ENCODE measurements at places on chromosomes 1 and 21.

DNA sequence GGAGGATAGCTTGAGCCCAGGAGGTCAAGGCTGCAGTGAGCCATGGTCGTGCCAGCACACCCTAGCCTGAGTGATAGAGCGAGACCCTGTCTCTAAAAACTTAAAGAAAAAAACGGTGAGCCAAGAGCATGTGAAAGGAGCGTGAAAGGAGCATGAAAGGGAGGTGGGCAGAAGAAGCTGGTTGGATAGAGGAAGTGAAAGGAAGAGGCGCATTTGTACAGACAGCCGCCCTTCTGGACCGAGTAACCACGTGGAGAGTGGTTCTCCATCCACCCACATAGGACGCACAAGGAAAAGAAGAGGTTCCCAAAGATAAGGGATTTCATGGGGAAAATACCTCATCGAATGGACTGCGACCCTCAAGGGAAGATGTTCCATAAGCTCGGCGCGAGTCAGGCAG lies 60.4 kb upstream of the IFNAR2 start:
- no peak for DNase-seq

DNA sequence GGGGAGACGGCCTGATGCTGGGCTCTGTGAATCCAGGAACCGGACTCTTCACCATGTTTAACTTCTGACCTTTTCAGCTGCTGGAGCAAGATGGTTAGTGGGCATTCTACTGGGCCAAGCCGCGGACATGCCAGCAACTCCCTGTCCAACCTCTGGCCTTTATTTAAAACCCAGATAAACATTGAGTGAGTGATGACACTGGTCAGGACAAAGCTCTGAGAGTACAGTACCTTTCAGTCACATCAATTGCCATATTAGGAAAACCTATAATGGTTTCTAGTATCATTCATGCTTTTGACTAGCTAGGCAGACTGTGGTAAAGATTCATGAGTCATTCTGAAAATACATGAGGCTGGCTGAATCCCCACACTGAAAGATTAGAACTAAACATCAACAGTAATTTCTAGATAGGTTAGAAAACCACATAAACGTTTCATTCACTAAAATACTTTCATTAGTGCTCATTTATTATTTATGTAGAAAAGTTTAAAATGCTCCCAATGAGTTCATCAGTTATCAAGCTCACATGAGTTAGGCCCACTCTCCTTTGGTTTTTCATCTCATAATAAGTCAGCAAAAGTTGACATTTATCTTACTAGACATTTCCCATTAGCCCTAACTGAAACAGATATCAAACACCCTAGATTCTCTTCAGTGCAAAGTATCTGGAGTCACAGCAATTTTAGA lies 7.1 kb upstream of the ACTA1 start:
- DNase-seq = no peak

GRCh38 chr1:236009191-236009590 lies 55.7 kb downstream of the NID1 start:
- no peak for DNase-seq

- no peak for DNase-seq
Measured at GRCh38 chr1:203100516-203100869, 14.7 kb upstream of the MYOG start.

DNA sequence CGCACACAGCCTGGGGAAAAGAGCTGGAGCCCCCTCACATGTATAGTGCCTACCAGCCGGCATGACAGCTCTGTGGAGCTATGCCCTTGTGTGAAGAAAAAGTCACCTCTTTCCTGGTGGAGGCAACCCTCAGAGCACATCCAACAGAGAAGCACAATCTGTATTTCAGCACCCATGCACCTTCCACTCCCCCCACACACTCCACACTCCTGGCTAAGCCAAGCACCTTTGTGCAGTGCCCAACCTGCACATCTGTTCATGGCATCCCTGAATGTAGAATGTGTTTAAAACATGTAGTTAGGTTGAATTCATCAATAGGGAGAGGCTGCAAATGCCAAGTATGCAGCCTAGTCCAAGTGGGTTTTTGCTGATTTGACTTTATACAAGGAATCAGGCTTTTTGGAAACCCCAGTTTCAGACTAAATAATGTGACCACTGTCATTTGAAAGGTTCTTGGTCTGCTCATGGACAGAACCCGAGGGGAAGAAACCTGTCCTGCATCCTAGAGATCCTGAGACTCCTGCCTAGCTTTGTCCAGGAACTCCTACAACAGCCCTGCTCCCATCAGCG lies 197.1 kb downstream of the TOMM20 start:
- DNase-seq = no peak

DNA sequence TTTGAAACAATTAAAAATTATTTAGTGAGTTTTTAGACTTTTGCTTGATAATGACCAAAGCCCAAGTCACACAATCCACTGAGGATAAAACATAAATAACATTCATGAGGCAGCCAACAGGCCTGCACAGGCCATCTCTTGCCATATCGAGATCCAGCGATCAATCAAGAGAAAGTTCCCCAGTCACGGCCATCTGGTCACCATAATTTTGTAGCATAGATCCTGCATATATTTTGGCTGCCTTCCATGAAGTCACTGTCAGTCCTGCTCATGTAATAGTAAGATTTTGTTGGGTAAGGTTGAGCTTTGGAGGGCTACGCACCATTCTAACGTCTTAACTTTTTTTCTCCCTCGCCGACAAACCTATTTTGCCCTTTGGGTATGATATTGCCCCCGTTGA lies 17.5 kb downstream of the KPNA6 start:
- DNase-seq = no peak

- no peak for DNase-seq
Measured at GRCh38 chr1:91952187-91952586, 3.0 kb downstream of the BRDT start.

DNA sequence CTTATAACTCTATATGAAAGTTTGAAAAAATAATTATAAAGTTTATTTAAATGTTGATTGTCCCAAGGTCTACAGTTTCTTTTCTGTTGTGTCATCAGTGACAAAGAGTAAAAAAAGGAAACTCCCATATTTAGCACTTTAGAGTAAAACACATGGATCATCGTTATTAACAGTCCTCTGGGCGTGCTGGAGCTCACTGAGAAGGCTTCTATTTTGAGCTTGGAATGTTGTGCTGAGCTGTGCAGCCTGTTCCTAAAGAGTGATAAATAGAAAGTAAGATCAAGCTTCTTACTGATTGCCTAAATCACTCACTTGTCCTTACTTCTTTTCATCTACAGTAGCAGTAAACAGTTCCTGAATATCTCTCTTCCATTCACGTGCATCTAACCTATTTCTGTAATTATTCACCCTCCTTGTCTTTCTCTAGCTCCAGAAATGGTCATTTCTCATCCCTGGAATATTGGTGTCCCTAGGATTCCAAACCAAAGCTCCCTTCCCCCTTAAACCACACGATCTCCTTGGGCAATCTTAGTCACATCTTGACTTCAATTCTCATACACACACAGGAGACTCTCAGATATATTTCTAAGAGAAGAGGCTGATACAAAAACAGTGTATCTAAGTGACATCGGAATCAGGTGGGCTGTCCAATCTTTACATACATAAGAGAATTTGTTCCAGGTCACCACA lies 11.9 kb downstream of the GBP5 start:
- DNase-seq = no peak

- DNase-seq = peak; percentile 24
Measured at GRCh38 chr1:26280333-26281042, 602 bp downstream of the SH3BGRL3 start.

- no peak for DNase-seq
Measured at GRCh38 chr1:217674028-217674729, 43.0 kb downstream of the SPATA17 start.

DNA sequence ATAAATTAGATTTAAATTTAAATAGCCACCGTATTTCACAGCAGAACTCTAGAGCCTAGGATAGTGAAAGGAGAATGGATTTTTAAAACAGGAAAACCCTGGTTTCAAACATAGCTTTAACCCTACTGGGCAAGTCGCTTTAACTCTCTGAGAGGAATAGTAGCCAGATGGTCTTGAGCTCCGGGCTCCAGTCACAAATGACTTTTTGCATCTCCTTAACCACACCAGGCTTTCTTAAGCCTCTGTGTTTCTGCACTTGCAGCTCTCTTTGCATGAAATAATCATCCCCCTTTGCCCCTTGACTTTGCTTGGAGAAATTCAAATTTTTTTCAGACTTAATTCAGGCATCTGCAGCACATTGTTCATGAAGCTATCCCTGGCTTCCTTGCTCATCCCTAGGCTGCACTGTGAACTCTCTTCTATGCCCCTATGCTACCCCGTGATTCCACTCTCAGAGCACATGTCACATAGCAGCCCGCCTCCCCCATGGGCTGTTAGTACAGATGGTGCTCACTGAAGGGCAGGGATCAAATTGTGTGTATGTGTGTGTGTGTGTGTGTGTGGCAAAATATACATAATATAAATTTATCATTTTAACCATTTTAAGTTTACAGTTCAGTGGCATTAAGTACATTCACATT lies 68.8 kb upstream of the DAB1 start:
- DNase-seq = no peak

- DNase-seq = no peak
Measured at GRCh38 chr1:179955287-179955680, 674 bp downstream of the CEP350 start.

GRCh38 chr21:30189773-30190172 lies 23.2 kb upstream of the CLDN17 start:
- no peak for DNase-seq

GRCh38 chr1:206608108-206608698 lies 4.1 kb downstream of the EIF2D start:
- DNase-seq = no peak

DNA sequence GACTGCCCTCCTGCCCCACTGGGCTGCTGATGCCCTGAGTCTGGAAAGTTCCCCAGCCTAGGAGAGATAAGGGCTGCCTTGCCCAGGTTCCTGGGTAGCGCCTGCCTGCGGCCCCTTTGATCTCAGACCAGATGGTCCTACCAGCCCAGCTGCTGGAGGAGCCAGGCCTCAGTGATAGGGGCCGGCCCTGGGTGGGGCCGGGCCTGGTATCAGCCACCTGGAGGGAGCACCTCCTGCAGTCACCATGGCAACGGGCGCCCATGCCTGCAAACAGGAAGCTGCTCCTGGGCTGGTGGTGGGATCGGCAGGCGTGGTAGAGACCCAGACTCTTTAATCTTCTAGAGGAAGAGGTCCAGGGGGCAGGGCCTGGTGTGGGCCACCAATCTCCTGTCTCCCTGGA lies 119.7 kb upstream of the WNT4 start:
- no peak for DNase-seq

- DNase-seq = no peak
Measured at GRCh38 chr1:12196641-12197482, 30.1 kb downstream of the TNFRSF1B start.

- no peak for DNase-seq
Measured at GRCh38 chr1:54394104-54394503, 12.1 kb downstream of the SSBP3 start.

GRCh38 chr1:28154078-28154594 lies 22.4 kb downstream of the PTAFR start:
- no peak for DNase-seq

DNA sequence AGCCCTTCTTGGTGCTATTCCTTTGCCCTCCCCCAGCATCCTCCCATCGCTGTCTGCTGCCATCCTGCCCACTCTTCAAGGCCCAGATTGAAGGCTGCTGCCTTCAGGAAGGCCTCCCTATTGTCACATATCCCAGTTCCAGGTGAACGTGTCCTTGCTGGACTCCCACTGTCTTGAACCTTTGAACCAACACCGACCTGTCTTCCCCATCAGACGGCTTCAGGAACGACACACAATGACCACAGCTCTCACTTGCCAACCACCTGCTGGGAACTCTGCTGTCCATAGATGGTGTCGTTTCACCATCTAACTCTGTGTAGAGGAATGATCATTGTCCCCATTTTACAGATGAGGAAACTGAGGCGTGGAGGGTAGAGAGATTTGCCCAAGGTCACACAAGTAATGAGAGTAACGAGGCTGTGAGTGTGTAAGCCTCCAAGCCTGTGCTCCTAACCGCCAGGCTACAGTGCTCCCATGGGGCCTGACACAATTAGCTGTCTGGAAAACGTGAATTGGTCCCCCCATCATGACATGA lies 9.9 kb upstream of the PLEKHG5 start:
- DNase-seq = no peak

DNA sequence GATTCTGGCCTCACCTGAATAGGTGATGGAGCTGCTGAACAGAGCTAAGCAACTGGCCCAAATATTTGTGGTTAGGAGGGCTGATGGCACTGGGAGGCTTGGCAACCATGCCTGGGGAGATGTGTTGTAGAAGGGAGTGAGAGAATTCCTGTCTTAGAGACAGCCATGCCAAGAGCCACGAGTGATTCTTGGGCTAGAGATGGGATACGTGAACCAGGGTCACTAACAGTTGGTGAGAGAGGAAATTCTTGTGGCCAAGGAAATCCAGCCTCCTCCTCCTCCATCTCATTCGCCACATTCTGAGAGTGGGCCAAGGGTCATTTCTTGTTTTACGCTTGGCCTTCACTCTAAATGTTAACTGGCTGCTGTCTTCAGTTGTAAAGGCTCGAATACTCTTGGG lies 46.3 kb downstream of the NGF start:
- no peak for DNase-seq

- no peak for DNase-seq
Measured at GRCh38 chr1:181658581-181658980, 175.3 kb downstream of the CACNA1E start.

DNA sequence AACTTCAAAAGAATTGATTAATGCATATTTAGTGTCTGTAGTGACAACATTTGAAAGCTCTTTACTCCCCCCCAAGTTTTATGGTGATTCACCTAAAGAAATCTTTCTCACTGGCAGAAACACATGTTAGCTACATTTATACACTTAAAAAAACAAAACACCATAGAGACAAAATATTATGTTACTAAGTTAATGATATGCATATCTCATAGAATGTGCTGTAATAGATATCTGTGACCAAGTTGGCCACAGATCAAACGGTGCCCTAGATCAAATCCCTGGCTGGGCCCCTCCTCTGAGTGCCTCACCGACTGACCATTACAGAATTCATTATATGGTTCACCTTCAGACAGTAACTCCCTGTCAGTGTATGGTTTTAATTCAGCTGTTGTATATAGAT lies 322.1 kb upstream of the LYPLAL1 start:
- DNase-seq = no peak

GRCh38 chr1:38783640-38784229 lies 75.8 kb downstream of the RRAGC start:
- DNase-seq = no peak

DNA sequence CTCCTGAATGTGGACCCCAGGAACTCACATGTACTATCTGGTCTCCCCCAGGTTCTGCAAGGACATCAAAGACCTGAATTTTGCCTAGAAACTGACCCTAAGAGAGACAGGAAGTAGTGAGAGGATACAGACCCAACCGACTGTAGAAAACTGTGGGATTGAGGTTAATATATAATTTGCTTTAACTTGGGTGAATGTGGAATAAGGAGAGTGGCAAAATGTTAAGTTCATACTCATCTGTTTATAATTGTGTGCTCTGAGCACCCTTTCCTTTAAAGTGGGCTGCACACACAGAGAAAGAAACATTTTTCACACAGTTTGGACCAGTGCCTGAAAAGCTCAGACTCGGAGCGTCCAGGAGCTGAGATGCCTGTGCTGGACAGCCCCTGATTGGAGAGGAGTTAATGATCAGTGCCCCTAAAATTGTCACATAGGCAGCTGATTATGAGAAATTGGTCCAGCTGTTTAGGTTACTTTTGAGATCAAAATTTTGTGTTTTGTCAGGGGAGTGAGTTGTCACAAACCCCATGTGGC lies 37.2 kb downstream of the ROR1 start:
- DNase-seq = no peak

- DNase-seq = no peak
Measured at GRCh38 chr21:29557200-29557599, 258.5 kb downstream of the BACH1 start.
